Retinal pigment epithelial cell (primary cell): ENCODE measurements at places on chromosomes 13 and 19.

GRCh38 chr13:27830010-27830409 lies 37.7 kb downstream of the GSX1 start:
- DNase-seq = no peak

GRCh38 chr13:89695343-89696257 lies 1651.9 kb upstream of the MIR17HG start:
- peak; percentile 19 for DNase-seq

- DNase-seq = peak; percentile 82
Observed at GRCh38 chr19:58326914-58327726, at the start of gene ZSCAN22. Gene ZSCAN22 (plus strand): TSS chr19:58326994. CDS start chr19:58334803, 7,809 bp downstream.

- no peak for DNase-seq
Observed at GRCh38 chr13:65892859-65893258, 1337.3 kb downstream of the PCDH9 start.

GRCh38 chr13:31927219-31927653 lies 104.3 kb upstream of the FRY start:
- no peak for DNase-seq

DNA sequence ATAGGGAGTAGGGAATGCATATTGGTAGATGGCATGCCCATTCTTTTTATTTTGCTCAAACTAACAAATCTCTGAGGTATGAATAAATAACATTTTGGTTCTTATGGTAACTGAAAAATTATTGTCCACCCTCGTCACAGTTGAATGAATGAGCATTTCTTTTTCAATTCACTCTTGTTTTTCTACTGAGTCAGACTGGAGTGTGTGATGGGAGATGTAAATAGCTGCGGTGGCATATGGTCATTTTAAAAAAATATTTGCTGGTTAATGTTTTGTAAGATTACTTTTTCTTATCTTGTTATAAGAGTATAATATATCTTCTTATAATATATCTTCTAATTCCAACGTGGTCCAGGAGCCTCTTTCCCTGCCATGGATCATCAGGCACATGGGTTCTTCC lies 586.5 kb downstream of the SLITRK5 start:
- no peak for DNase-seq

GRCh38 chr19:17035842-17036424 lies 9.3 kb upstream of the CPAMD8 start:
- DNase-seq = no peak

GRCh38 chr19:2327773-2328400 lies 499 bp downstream of the LSM7 start:
- DNase-seq = peak; percentile 39

- DNase-seq = no peak
Observed at GRCh38 chr19:6045108-6045507, 65.2 kb downstream of the RFX2 start.

DNA sequence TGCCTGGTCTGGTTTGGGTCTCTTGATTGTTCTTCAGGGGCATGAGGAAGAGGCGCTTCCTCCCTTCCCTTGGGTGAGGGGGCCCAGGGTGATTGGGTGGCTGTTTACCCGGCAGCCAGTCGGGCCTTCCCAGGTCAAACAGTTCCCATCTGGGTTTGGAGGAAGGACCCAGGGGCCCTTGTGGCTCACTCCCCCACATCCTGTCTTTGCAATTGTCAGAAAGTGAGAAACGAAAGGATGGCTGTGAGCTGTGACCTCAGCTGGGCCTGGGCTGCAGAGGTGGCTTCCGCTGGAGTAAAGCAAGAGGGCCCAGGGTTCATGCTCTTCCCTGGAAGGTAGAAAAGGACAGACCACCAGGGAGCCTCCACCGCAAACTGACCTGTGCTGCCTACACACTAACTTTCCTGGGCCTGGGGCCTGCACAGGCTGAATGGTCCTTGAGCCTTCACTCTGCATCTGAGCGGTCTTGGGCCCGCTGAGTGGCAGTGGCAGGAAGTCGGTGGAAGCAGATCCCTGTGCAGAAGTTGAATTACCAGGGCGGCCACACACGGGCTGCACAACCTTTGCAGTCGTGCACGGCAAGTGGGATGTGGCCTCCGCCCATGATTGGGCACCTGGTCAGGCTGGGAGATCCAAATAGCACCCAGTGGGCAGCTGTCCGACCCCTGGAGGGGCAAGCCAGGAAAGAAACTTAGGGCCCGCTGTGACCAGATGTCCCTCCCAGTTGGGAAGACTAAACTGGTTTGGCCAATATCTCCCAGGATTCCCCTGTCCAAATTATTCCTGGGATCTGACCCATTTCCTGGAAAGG lies 5.3 kb upstream of the CD79A start:
- DNase-seq = no peak

GRCh38 chr13:99865420-99865930 lies 106.1 kb downstream of the ZIC5 start:
- DNase-seq = no peak

DNA sequence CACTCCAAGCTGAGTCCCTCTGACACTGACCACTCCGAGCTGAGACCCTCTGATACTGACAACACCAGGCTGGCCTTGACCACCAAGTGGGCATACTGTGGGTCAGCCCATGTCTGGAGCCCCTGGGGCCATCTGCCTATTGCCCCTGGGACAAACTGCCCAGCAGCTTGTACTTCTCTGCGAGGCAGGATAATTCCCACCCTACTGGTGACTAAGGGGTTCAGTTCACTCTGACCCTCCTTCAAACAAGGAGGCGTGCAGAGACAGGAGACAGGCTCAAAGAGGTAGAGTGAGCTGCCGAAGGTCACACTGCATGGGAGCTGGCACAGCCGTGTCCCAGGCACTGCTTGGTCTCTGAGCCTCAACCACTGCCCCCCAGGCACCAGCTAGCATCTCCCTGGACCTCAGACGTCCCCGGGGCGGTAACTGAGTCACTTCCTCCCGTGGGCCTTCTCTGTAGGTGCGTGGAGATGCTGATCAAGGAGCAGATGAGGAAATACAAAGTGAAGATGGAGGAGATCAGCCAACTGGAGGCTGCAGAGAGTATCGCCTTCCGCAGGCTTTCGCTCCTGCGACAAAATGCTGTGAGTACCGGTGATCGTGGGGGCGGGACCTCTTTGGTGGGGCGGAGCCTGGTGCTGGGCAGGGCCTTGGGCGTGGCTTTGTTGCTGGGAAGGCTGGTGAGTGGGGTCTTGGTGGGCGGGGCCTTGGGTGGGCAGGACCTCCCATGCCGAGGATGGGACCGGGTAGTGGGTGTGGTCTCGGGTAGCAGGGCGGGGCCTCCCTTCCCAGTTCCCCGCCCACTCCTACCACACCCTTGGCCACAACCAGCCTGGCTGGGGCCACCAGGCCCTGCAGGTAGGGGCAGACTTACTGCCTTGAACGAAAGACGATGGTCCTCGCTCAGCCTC lies 5.8 kb upstream of the USE1 start:
- no peak for DNase-seq

GRCh38 chr13:110133425-110134235 lies 173.3 kb downstream of the COL4A1 start:
- DNase-seq = no peak

- DNase-seq = no peak
Observed at GRCh38 chr13:39379118-39379517, 223.9 kb downstream of the LHFPL6 start.

GRCh38 chr19:48689449-48689848 lies 6.3 kb upstream of the FUT2 start:
- DNase-seq = no peak

DNA sequence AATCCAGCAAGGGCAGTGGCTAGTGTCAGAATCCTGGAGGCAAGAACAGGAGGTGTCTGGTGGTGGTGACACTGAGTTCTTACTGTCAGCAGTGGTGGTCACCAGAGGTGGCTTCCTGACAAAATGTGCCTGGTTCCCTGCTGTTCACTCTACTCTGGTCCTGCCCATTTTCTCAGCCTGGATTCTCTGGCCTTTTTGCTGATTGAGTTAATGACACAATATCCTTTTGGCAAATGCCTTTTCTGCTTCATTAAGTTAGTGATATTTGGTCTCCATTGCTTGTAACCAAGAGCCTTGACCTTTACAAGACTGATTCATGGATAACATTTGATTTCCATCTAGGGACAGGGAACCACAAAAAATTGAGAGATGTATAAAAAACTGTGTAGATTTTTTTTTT lies 51.1 kb downstream of the RFC3 start:
- peak; percentile 48 for DNase-seq

- no peak for DNase-seq
Observed at GRCh38 chr19:28420811-28421550, 792.0 kb downstream of the UQCRFS1 start.

- DNase-seq = no peak
Observed at GRCh38 chr13:111008351-111008750, 93.5 kb upstream of the ANKRD10 start.

GRCh38 chr13:111876506-111876905 lies 190.4 kb upstream of the SOX1 start:
- no peak for DNase-seq

GRCh38 chr13:94928127-94928775 lies 215.9 kb upstream of the SOX21 start:
- DNase-seq = no peak

DNA sequence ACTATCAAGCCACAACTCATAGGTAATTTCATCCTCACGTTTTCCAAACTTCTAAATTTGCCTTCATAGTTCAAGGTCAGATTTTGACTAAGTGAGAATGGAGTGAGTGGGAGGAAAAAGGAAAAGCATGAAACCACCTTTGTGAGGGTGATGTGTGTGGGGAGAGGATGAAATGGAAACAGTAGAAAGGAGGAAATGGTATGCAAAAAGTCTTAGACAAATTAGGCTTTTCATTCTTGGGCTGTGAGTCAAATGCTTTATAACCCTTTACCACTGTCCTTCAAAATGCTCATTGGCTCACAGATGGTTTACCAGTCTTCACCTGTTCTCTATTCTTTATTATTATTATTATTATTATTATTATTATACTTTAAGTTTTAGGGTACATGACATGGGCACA lies 127.2 kb downstream of the RAP2A start:
- DNase-seq = no peak

DNA sequence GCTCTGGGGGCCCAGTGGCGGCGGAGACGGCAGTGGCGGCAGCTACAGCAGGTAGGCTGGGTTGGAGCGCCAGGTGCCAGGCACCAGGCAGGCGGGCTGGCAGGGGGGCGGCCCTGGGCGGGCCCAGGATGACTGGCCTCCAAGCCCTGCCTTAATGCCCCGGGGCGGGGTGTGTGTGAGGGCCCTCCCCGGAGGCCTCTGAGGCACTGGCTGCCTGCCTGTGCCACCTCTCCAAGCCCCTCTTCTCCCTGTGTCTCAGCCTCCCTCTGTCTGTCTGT lies at the start of gene KLK11:
KLK11 (minus strand) TSS at position 63 of the 278 bp plus-strand sequence. CDS start 985 bp downstream, outside the sequence.
- no peak for DNase-seq

GRCh38 chr13:107421951-107422350 lies 793.4 kb downstream of the LIG4 start:
- no peak for DNase-seq

- DNase-seq = no peak
Observed at GRCh38 chr13:82867284-82867683, 1015.0 kb downstream of the SLITRK1 start.

DNA sequence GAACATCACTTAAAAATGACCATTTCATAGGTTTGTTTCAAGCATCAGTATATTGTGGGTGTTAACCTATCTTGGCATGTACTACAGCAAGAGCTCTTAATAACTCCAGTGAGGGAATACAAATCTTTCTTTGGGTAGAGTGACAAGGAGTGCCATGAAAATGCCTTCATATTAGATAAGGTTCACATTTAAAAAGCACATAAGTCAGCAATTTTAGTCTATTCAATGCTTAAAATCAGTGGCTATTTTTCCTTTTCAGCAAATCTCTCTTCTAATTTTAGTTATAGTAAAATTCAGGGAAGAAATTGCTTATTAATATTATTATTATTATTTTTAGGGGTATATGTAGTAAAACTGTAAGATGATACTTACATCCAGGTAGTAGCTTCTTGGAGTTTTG lies 291.1 kb downstream of the GPC6 start:
- DNase-seq = no peak

- peak; percentile 86 for DNase-seq
Observed at GRCh38 chr13:100497389-100497788, 91.2 kb downstream of the GGACT start.

- DNase-seq = no peak
Observed at GRCh38 chr13:75224053-75224742, 257.8 kb downstream of the TBC1D4 start.

DNA sequence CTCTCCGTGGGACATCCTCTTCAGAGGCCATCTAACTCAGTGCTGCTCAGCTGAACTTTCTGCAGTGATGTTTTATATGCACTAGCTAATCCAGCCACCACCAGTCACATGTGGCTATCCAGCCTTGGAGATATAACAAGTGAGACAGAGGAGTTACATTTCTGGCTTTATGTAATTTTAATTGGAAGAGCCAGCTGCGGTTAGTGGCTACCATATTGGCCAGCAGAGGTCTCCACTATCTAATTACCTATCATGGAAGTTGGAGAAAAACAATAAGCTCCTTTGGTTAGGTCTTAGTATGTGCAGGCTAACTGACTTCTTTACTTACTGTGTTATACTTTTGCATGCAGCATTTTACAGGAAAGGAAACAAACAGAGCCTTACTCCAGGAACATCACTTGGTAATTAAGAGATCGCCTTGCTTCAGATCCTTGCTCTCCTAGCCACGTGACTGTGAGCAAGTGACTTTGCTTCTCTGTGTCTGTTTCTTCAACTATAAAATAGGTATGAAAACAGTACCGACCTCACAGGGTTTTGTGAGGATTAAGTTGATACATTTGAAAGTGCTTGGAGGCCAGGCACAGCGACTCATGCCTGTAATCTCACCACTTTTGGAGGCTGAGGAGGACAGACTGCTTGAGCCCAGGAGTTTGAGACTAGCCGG lies 1.6 kb upstream of the KLK10 start:
- DNase-seq = peak; percentile 48

DNA sequence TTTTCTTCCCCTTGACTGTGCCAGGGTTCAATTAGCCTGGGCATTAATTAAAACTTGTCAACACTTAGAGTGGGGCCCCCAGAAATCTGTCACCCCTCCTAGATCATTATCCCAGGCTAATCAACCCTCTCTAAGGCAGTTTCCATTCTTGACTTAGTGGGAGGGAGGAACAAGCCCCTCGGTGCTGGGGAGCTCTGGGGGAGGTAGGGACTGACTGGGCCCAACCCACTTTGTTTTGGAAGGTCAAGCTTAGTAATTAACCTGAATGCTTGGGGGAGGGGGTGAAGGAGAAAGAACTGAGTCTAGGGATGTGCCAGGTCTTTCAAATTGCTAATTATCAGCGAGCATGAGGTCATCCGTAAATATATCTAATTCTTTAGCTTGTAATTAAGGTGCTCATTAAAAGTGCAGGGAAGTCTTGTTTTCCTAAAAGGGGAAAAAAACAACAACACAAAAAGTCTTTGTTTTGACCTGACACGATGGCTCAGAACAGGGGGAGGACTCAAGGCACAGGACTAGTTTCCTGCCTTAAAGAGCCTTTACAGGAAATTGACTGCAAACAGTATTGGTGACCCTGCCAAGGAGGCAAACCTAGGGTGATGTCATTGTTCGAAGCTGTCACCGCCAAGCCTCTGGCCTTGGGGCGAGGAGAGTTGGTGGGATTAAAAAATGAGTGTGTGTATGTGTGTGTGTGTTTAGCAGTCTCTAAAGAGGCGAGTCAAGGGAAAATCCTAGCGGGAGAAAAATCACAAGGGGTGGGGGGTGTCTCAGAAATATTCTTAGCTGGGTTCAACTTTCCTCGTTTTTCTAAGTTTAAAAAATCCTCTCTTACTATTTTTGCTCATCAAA lies 19.4 kb downstream of the ACTN4 start:
- peak; percentile 98 for DNase-seq

GRCh38 chr19:18204394-18205199 lies 755 bp upstream of the RAB3A start:
- no peak for DNase-seq
